Stimulated activated CD8-positive, alpha-beta memory T cell treated with anti-CD3 and anti-CD28 coated beads, Interleukin-7, amount 100 ng/mL, for 1 hour (primary cell): ENCODE measurements at places on chromosomes 4 and X.

DNA sequence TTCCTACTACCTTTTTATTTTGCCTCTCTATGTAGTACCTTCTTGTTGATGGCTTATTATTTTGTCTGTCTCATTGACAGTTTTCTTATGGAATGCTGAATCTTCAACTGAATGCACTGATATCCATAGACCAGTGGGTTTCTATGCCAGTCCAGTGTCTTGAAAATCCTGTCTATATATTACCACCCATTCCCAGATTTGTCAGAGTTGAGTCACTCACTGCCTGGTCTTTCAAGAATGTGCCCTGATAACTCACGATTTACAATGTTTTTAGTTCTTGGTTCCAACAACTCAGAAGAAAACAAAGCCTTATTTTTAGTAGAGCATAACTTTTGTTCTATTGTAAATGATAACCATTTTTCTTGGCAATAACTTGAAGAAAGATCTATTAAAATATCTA, 606.0 kb upstream of the PITX2 start:
- no peak for DNase-seq

DNA sequence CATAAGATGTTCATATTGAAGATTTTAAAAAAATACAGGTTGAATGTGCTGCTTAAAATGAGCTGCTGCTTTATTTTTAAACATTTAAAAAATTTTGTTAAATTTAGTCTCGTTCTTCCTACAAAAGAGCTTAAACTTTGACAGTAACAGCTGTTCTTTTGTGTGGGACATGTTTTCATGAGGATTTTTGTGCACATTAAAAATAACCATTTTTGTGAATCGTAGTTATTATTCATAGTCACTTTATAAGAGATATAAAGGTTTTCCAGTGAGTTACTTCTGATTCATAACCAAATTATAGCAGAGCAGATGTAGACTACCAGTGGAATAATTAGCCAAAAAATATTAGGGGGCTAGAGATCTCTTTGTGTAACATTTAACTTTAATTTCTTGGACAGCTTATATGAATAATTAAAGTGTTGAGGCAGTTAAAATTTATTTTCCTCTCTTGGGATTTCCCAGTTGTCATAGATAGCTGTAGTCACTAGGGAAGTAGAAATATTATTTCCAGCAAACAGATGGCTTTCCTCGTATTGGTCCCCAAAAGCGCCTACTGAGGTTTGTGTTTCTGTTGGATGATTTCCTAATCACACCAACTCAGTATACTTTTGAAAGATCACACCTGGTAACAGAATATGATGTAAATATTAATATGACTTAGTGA, 24.2 kb downstream of the RBPJ start:
- DNase-seq: no peak

GRCh38 chrX:7638078-7638710, 204.8 kb upstream of the VCX start:
- no peak for DNase-seq

DNA sequence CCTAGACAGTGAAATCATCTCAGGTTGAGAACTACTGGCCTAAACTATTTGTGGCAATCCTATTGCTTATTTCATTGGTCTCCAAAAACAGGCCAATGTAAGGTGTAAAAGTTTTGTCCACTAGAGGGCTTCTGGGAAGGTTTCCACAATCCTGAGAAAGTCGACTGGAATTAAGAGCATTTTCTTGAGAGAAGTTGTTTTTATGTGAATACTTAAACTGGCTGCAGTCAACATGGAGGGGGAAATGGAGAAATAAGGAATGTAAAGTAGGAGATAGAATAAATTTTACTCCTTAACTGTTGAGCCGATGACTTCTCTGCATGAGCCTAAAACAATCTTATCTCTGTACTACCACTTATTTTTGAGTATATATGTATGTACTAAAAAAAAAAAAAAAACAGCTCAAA, 11.0 kb upstream of the EIF4E start:
- no peak for DNase-seq

- no peak for DNase-seq
These were observed 833.3 kb upstream of the INTU start for GRCh38 chr4:126799416-126799815.

DNA sequence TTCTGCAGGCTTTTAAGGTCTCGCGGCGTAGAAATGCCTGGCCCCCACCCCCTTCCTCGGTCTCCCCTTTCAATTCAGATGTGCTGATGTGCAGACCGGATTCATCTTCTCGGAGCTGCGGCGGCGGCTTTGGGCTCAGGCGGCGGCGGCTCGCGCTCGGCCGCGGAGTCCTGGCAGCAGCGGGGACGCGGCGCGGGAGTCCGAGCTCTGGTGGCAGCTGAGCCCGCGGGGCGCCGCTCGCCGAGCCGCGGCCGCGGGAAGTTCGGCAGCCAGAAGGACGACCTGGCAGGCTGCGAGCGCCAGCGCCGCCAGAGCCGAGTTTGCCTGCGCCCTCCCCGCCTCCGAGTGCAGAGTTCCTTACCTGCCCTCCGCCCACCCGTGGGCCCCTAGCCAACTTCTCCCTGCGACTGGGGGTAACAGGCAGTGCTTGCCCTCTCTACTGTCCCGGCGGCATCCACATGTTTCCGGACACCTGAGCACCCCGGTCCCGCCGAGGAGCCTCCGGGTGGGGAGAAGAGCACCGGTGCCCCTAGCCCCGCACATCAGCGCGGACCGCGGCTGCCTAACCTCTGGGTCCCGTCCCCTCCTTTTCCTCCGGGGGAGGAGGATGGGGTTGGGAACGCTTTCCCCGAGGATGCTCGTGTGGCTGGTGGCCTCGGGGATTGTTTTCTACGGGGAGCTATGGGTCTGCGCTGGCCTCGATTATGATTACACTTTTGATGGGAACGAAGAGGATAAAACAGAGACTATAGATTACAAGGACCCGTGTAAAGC, 448 bp downstream of the TLL1 start:
- no peak for DNase-seq

DNA sequence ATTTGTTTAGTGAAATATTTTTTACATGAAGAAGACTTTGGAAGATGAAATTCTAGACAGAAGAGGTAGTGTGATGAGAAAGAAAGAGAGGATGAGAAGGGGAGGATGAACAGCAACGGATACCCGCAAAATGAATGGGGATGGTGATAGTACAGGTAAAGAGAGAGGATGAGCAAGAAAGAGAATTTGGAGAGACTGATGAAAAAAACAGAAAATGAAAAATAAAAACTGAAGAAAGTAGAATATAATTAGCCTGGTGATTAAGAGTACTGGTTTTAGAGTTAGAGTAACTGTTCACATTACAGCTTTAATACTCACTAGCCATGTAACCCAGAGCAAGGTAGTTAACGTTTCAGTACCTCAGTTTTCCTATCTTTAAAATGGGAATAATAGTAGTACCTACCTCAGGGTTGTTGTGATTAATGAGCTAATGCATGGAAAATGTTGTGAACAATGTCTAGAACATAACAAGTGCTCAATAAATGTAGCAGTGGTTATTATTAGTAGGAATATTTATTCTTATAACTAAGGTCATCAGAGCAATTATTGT, 54.9 kb upstream of the ANTXR2 start:
- no peak for DNase-seq

DNA sequence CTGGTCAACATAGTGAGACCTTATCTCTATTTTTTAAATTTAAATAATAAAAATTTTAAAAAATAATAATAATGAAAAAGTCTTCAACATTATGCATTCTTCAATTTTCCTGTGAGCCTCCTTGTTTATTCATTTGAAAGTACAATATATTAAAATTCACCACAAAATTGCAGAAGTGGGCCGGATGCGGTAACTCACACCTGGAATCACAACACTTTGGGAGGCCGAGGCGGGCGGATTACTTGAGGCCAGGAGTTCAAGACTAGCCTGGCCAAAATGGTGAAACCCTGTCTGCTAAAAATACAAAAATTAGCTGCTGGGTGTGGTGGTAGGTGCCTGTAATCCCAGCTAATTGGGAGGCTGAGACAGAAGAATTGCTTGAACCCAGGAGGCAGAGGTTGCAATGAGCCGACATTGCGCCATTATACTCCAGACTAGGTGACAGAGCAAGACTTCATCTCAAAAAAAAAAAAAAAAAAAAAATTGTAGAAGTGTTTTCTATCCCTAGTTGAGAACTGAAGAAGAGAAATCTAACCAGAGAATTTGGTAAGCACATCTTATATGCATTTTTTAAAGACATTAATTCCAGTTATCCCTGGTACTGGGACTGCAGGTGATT, 56.9 kb downstream of the RBM47 start:
- no peak for DNase-seq

GRCh38 chrX:99117011-99117410, 1293.1 kb downstream of the PCDH19 start:
- DNase-seq: no peak

- no peak for DNase-seq
These were observed 325.4 kb upstream of the MAGEB2 start for GRCh38 chrX:29890004-29890403.

GRCh38 chr4:41853973-41854372, 81.3 kb upstream of the TMEM33 start:
- no peak for DNase-seq

GRCh38 chr4:33911959-33912358, 2332.4 kb downstream of the ARAP2 start:
- no peak for DNase-seq

DNA sequence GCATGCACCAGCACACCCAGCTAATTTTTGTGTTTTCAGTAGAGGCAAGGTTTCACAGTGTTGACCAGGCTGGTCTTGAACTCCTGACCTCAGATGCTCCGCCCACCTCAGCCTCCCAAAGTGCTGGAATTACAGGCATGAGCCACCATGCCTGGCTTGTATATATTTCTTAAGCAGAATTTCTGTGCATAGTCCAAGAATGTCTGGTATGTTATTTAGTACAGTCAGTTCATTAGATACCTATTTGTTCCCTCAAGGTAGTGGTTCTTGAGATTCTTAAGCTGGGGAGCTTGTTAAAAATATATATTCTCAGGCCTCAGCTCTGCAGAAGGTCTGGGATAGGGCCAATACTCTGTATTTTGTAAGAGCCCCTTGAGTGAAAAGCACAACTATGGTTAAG, 4.6 kb upstream of the SERTM2 start:
- DNase-seq: no peak
